Regular cardiac myocyte (primary cell): ENCODE measurements at places on chromosomes 13 and 19. TPM values are rescaled to one million over a fixed set of nuclear protein-coding genes. Genes with fewer than 3 reads are reported as not detected.

The TJP3 gene
- total RNA-seq, result not detected in 2 replicates

The VSTM2B gene
- 0.28 TPM in 1 of 2 replicates, not detected in the other for total RNA-seq

The PSG1 gene
- total RNA-seq, result 0.19 and 1.4 TPM in 2 replicates

The ZNF415 gene
- 5.8 and 11.0 TPM in 2 replicates for total RNA-seq

The DIS3 gene
- 46.2 and 47.7 TPM in 2 replicates for total RNA-seq

The TPGS1 gene
- total RNA-seq, result 29.3 and 31.3 TPM in 2 replicates

The PROZ gene
- total RNA-seq, result not detected in 2 replicates

The FAM32A gene
- total RNA-seq, result 110 and 113 TPM in 2 replicates

The CEACAM20 gene
- not detected in 2 replicates for total RNA-seq
